ENCODE measurements at places on chromosomes 7 and 10. TPM values are rescaled to one million over a fixed set of nuclear protein-coding genes. Genes with fewer than 3 reads are reported as not detected.

Gene SLC26A3
- total RNA-seq = not detected

Gene MASTL
- 8.2 TPM for total RNA-seq

Gene FKBP6
- not detected for total RNA-seq

Gene GPR26
- not detected for total RNA-seq

Gene TRPV5
- 0.10 TPM for total RNA-seq

Gene PRKAR2B
- 18.9 TPM for total RNA-seq

Gene H2BK1
- not detected for total RNA-seq
